ENCODE measurements at places on chromosomes 12 and 14. TPM values are rescaled to one million over a fixed set of nuclear protein-coding genes. Genes with fewer than 3 reads are reported as not detected.
A peak's percentile ranks its signal among the peaks of the same experiment; 100 is the strongest.

The ERP27 gene
- total RNA-seq = 122 TPM

The NKX2-8 gene
- total RNA-seq = not detected

DNA sequence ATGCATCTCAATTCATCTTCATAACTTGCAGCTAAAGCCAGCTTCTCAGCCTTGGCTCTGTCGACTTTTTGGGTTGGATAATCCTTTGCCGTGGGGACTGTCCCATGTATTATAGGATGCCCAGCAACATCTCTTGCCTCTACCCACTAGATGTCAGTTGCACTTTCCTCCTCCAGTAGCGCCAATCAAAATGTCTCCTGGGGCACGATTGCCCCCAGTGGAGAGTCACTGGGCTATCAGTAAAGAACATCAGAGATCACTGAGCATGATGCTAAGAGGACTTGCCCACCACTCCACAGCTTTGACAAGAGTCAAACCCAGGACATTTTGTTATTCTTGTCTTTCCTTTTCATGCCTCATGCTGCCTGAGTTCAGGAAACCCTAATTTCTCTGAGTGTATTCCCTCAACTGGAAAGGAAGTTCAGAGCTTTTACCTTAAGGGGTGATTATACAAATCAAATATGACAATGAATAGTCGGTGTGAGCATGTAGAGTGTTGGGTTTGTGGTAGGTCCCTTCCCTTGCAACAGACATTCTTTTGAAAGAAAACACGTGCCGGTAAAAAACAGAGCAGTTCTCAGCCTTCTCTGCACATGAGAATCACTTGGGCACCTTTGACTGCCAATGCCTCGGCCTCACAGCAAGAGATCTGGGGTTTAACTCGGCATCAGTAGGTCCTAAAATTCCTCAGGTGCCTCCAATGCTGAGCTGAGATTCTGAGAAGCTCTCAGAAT lies 980.6 kb downstream of the VRK1 start:
- DNase-seq = no peak

DNA sequence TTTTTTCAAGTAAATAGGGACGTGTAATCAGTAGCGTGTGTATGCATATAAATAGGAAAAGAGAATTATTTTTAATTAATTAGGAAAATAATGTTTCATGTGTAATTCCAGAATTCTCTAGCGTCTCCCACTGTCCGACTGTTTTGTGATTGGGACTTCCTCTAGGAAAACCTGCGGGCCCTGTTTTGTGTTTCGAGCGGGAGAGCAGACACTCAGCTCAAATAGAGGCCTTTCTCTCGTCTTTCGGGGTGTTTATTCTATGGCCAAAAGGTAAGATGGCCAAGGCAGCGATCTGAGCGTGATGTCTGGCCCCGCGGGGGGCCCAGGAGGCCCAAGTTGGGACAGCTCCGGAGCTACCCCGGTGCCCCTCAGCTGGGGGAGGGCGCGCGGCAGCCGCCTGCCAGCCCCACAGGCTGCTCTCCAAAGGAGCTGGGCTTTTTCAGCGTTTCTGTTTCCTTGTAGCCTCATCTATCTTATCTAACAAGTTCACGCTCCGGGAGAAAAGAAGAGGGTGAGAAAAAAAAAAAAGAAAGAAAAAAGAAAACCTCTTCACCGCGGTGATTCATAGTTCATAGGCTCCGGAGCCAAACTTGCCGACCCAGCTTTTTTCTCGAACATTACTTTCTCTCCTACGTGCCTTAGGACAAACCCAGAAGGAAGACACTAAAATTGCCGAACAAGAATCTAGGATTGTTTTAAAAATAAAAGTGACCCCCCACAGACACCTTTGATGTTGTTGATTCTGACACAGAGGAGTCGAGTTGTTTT lies 7.5 kb upstream of the FOXG1 start:
- DNase-seq = no peak

GRCh38 chr14:39113685-39114072 lies 444 bp upstream of the GEMIN2 start:
- DNase-seq = no peak

DNA sequence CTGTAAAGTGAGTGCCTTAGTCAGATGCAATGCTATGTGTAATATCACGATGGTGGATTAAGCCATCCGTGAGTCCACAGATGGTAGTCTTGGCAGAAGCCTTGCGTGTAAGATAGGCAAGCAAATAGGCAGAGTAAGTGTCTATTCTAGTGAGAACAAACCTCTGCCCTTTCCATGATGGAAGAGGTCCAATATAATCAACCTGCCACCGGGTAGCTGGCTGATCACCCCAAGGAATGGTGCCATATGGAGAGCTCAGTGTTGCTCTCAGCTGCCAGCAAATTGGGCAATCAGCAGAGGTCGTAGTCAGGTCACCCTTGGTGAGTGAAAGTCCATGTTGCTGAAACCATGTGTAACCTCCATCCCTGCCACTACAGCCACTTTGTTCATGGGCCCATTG lies 371.2 kb upstream of the LRFN5 start:
- no peak for DNase-seq

- no peak for DNase-seq
Measured at GRCh38 chr14:99141236-99141635, 130.8 kb downstream of the BCL11B start.

DNA sequence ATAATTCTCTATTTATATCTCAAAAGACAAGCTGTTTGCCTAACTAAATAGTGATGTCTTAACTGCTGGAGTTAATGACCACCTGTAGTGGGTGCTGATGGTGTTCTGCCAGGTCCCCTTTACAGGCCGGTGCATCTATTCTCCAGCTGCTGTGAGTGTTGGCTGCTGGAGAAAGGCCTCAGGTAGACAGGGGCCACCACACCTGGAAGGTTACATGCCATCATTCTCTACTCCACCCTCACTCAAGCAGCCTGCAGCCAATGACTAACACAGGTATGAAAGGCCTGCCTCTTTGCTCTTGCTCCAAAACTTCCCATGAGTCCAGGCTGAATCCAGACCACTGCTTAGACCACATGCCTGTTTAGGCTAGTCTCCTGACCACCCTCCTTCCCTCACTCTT lies 73.9 kb downstream of the RPS6KA5 start:
- no peak for DNase-seq

- DNase-seq = no peak
Measured at GRCh38 chr12:100963381-100963780, 168.8 kb downstream of the ANO4 start.

DNA sequence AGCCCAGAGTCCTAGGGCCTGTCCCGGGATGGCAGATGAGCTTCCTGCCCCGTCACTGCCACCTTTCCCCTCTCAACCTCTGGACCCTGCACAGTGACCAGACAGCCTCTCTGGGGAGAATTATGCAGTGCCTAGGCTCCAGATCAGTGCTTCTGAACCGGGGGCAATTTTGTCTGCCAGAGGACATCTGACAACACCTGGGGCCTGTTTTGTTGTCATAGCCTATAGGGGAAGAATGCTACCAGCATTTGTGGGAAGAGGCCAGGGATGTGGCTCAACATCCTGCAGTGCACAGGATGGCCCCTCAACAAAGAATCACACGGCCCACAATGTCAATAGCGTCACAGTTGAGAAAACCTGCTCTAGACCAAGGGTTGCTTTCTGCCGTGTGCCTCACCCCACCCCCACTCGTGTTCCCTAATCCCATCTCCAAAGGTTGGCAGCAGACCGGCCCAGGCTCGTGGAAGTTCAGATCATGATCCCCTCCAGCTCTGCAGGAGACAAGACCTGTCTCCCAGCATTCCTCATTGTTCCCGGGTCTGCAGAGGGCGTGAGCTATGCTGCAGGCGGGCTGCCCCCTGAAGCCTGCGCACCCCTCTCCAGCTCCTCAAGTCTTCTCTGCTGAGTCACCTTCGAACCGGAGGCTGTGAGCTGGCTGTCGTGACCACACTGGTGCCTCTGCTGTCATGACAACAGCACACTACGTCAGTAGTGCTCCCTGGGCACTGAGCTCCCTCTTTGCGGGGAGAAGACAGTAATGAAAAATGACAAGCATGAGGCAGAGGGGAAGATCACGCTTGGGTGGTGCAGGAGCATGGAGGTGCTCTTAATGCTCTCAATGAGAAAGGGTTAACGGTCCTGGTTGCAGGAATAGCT lies 2.0 kb upstream of the GAPDH start:
- peak; percentile 76 for DNase-seq

- DNase-seq = no peak
Measured at GRCh38 chr12:54019924-54020590, 8.2 kb upstream of the HOXC6 start.

GRCh38 chr14:53470351-53471043 lies 317.4 kb upstream of the DDHD1 start:
- DNase-seq = no peak
